Activated T-helper 2 cell treated with anti-CD3 and anti-CD28 coated beads, Interferon-gamma antibody, Interleukin-2, Interleukin-4, amounts not matched to agents 10 μg/mL and 5 μg/mL and 100 μg/mL, durations not matched to agents 14 hours and 24 hours and 36 hours (primary cell): ENCODE measurements at places on chromosomes 16 and 17.

DNA sequence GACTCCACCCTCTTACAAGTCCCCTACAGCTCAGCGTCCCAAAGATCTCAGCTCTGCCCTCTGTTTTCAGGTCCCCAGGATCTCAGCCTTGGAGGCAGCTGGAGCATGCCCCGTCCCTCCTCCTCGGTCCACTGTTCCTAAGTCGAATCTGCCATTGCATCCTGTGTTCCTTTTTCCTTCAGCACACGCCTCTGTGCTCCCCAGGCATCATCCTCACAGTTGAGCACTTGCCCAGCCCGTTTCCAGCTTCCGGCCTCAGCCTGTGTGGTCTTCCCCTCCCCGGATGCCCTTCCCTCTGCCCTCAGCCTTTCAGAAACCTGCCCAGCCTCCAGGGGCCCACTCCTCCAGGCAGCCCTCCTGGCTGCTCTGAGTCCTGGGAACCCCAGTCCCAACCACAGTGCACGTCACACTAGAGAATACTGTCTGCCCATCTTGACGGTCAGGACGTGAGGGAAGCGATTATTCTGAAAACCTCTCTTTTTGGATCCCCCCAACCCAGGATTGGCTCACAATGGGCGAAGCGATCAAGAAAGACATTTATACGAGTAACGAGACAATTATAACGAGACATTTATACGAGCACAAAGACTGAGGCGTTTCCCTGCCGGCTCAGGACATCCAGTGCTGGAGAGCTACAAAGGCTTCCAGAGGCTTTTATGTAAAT, 41.4 kb downstream of the RPH3AL start:
- DNase-seq: no peak

- no peak for DNase-seq
Measured at GRCh38 chr16:9160551-9160911, 69.1 kb downstream of the HAPSTR1 start.

GRCh38 chr16:4388271-4389021, 16.8 kb downstream of the VASN start:
- DNase-seq: no peak

GRCh38 chr17:76534831-76535732, 2.4 kb downstream of the CYGB start:
- no peak for DNase-seq

GRCh38 chr17:45357364-45357997, 40.7 kb upstream of the MAP3K14 start:
- no peak for DNase-seq

GRCh38 chr17:57552114-57552624, 192.9 kb downstream of the CCDC182 start:
- no peak for DNase-seq

DNA sequence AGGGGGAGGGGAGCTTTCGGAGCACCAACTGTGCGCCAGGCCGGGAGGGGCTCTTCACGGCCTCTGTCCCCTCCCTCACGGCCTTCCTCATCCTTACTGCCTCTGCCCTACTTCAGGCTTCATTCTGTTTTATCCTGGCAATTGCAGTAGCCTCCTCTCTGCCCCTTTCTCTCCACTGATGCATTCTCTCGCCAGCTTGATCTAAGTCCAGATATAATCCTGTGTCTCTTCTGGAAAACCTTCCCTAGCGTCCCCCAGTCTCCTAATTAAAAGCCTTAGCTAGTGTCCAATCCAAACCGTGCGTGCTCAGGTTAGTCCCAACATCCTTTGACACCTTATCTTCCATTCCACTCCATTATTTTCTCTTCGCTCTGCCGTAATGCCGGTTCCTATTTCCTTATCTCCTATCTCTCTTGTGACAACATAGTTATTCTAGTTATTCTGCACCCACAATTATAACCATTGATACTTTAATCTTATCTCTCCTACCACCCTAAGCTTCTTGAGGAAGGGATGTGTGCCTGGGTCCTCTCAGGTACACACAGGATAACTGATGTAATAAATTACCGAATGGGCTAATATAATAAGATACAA, 869 bp downstream of the ZNF48 start:
- no peak for DNase-seq

GRCh38 chr17:7043182-7043496, 753 bp downstream of the SLC16A11 start:
- no peak for DNase-seq

DNA sequence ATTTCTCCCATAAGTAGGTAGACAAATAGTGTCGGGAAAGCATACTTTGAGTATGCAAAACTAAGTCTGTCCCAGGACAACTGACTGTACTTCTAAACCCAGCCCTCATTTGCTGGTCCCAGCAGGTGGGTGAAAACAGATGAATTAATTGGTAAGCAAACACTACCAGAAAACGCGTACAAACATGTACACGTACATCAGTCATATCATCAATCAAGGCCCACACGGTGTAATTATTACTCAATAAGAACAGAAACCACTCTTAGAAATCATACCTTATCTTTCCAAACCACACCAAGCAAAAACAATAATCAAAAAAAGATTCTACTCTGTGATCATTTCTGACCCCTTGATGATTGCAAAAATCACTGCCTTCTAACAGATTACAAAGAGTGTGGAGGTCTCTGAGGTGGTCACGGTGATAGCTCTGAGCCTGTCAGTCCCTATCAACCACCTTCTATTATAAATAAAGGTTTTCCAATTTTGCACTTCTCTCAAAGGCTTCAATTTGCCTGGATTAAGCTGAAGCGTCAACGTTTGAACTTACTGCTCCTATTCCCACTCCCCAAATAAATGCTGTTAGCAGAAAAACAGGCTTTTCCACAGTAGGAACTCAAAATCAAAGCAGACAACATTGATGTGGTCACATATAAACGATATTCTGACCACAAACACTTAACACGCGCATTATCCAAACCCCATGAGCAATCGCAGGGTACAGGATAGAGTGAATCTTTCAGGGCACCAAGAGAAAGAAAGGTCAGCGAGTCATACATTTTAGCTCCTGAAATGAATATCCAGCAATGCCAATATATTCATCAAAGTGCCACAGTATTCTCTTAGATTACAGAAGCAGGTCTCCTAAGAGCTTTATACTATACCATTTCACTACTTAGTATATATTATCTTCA, 211.9 kb downstream of the STX8 start:
- no peak for DNase-seq

GRCh38 chr16:20102521-20102920, 28.8 kb upstream of the GPR139 start:
- DNase-seq: no peak

DNA sequence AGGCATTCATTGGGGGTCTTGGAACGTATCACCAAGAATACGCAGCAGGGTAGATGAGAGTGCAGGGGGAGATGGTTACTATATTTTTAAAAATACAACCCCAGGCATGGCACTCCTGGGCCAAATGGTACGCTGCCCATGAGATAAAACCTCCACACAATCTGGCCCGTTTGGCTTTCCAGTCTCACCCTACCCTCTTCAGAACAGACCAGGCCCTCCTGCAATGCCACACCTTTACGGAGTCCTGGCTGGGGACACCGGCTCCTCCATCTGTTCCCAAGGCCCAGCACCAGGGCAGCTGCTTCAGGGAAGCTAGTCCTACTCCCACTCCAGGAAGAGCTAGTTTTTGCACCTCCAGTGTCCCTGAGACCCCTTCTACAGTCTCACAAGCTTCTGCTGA, 24.4 kb downstream of the SNN start:
- no peak for DNase-seq

DNA sequence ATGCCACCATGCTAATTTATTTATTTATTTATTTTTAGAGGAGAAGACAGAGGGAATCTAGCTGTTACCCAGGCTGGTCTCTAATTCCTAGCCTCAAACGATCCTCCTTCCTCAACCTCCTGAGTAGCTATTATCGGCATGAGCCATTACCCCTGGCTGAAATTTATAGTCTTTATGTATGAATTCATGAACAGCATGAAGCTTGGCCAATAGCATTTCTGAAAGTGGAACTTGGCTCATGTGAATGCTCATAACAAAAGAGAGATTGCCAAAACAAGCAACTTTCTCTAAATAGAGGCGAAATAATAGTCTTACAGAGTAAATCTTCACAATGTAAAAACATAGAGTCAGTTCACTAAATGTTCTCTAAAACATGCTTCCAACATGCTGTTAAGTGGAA, 30.1 kb upstream of the SMURF2 start:
- DNase-seq: no peak

GRCh38 chr17:75317671-75318070, 28.4 kb upstream of the SLC25A19 start:
- DNase-seq: no peak

- no peak for DNase-seq
Measured at GRCh38 chr17:42922294-42922693, 21.7 kb downstream of the G6PC1 start.

- DNase-seq: no peak
Measured at GRCh38 chr17:57178839-57179238, 77.5 kb upstream of the MSI2 start.

DNA sequence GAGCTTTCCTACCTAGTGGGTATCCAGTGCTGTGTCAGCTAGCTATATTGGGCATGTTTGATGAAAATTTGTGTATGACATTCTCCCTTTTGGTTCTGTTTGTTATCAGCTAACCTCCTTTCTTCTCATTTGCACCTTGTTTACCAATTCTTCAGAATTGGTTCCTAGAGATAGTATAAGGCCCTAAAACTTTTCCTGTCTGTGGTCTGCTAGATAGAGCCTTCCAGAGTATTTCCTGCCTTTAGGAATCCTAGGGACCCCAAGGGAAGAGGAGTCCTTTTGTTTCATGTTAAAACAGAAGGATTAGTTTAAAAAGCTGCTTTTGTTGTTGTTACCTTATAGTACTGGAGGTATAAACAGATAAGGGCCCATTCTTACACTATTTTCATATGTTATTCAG, 11.5 kb downstream of the MAP3K3 start:
- no peak for DNase-seq

GRCh38 chr17:48909783-48910182, 1.6 kb downstream of the UBE2Z start:
- DNase-seq: no peak
